ENCODE measurements at places on chromosomes 13 and 19.

DNA sequence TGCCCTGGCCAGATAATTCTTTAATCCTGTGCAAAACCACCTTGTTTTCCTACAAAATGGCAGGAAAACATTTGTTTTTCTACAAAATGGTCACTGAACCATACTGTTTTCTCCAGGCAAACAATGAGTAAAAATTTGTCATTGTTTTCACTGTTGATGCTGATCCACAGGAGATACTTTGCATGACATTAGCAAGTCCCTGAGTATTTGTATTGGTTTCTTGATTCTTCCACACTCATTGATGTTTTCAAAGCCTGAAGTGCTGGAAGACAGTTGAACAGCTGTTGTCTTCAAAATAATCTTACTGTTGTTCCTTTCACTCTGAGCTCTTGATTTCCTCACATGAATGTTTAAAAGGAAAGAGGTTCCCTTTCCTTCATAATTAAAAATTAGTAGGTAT, 123.1 kb upstream of the HTR2A start:
- no peak for DNase-seq

GRCh38 chr19:39444598-39445195, 685 bp upstream of the SUPT5H start:
- no peak for DNase-seq

DNA sequence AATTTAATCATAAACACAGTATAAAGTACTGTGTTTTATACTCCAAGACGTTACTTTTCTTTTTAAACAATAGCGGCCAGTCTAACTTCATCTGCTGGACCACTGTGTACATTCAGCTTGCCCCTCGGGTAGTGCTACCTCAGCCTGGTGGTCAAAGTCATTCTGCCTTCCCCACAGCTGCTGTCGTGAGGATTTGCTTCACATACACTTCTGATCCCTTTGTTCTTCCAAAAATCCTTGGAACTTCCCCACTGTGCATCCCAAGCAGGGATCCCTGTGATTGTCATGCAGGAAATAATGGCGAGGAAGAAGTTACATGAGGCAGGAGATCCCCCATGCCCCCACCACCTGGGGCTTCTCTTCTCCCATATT, 234.9 kb upstream of the STARD13 start:
- no peak for DNase-seq

DNA sequence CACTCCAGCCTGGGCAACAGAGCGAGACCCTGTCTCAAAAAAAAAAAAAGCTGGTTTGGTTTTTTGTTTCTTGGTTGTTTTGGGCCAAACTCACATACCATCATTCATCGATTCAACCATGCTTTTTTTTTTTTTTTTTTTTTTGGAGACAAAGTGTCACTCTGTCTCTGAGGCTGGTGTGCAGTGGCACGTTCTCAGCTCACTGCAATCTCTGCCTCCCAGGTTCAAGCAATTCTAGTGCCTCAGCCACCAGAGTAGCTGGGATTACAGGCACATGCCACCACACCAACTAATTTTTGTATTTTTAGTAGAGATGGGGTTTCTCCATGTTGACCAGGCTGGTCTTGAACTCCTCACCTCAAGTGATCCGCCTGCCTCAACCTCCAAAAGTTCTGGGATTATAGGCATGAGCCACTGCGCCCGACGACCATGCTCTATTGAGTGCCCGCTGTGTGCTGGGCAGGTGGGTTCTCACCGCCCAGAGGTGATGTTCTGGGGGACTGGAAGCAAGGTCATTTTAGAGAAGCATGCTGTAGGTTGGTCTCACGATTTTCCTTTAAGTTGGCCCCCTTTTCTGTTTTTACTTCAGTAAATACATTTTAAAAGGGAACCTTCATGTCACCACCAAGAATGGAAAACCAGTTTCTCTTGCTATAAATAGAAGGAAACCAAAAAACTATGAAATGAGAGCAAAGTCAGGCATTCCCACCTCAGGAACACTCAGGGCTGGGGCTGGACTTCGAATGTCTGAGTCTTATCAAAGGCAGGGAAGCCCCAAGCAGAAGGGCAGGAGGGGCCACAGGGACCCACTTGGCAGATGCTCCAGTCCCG, 8.3 kb upstream of the JUND start:
- DNase-seq: no peak

- no peak for DNase-seq
These were observed 4.0 kb downstream of the GPX4 start for GRCh38 chr19:1107661-1108261.

GRCh38 chr13:52599848-52600603, 42.2 kb upstream of the HNRNPA1L2 start:
- no peak for DNase-seq

Measured in GOT3 (cell line).